ENCODE measurements at places on chromosomes 2 and 18.
A peak's percentile ranks its signal among the peaks of the same experiment; 100 is the strongest.

GRCh38 chr18:60809937-60810336, 437.4 kb upstream of the MC4R start:
- no peak for DNase-seq

DNA sequence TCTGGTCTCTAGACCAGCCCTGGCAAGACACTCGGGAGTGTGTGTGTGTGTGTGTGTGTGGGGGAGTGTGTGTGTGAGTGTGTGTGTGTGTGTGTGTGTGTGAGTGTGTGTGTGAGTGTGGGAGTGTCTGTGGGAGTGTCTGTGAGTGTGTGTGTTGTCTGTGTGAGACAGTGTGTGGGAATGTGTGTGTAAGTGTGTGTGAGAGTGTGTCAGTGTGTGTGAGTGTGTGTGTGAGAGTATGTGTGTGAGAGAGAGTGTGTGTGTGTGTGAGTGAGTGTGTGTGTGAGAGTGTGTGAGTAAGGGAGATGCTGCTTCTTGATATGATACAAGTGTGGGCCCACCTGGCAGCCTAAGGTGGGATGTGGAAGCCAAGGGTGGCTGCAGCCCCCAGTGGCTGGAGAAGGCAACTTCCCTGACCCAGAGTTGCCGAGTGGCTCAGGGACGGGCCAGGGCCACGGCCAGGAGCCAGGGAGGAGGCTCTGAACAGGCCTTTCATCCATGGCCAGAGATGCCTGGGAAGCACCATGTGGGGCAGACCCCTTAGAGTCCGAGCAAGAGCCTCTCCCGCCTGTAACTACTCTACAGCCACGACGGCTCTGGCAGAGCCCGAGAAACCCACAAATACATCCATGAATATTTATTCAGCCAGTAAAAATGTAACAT, 159.3 kb upstream of the MYCN start:
- no peak for DNase-seq

- DNase-seq: no peak
These were observed 7.0 kb downstream of the TNS1 start for GRCh38 chr2:217995731-217996231.

GRCh38 chr2:238558456-238559099, 131.9 kb downstream of the ASB1 start:
- DNase-seq: no peak

DNA sequence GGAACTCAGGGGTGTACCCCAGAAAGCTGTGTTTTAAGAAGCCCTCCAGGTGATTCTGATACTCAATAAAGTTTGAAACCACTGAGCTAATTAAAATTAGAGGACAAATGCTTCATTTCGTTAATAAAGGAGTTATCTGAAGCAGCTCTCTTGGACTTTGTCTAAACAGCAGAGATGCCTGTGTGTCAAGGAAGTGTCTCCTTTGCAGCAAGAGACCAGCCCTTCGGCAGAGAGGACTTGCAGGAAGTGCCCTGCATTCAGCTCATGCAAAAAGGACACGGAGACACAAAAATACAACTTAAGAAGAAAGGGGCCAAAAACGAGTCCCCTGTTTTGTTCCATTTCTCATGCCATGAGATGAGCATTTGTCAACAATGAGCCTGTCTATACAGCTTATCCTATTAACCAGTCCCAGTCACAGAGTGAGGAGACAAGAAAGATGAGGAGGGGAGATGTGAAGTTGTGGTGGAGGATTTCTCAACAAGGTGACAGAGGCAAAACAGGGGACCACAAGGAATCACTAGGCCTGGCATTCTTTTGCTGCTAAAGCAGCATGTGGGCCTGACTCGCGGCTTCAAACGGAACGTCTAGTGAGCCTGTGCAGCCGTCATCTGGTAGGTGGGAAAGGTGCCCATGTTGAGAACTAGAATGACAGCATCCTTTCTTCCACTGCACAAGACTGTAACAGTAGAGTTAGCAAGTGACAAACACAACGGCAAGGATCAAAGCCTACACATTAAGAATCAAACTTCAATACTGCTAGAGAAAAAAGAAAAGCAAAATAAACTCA, 152.3 kb downstream of the ANTXR1 start:
- no peak for DNase-seq

DNA sequence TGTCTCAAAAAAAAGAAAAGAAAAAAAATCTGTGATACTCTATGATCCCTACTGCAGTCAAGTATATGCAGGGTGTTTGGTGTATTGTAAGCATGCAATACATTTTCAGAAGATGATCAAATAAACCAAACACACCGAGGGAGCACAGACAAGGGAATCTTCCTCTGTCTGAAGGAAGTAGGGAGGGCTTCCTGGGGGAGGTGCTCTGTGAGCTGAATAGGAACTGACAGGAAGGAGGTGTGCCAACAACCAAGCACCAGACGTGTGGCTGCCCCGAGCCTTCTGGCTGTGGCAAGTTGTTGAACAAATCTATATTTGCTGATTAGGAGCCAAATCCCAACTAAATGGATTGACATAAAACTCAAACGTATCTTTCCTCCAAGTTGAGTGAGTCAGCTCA, 14.6 kb downstream of the THNSL2 start:
- no peak for DNase-seq

DNA sequence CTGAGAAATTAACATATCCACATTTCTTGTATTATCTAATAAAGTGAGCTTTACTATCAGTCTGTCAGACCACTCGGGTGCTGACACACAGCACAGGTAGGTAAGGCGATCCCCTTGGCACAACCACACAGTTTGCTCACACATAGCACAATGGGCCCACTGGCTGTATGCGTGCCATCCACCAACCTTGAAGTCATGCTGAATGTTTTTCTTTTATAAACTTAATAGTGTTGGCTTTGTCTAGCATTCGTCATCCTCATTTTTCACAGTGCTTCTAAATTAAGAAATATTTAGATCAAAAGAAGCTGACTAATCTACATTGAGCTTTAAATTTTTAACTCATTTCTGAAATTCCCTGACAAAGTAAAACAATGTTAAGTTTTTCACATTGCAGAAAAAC, 50.0 kb upstream of the PAPOLG start:
- no peak for DNase-seq

- no peak for DNase-seq
These were observed 64.2 kb downstream of the VRK2 start for GRCh38 chr2:58110765-58111164.

- no peak for DNase-seq
These were observed 377.2 kb downstream of the LRATD1 start for GRCh38 chr2:15009681-15010080.

GRCh38 chr18:58534535-58535301, 94.2 kb downstream of the ALPK2 start:
- DNase-seq: no peak

DNA sequence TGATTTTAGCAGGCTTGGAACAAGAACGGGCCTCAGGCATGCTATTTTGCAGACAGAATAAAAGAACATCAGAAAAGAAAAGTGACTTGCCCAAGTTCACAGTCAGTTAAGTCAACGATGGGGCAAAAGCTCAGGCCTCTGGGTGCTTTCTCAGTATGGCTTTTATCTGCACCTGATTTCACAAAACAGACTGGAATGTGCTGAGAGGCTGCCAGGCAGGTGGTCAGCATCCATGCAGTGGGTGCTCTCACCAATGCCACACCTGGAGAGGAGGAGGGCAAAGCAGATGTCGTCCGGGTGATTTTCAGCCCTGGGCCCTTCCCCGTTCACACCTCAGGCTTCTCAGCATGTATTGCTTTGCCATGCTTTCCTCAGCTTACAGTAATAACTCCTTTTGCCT, 854.6 kb downstream of the RNF144A start:
- DNase-seq: no peak

DNA sequence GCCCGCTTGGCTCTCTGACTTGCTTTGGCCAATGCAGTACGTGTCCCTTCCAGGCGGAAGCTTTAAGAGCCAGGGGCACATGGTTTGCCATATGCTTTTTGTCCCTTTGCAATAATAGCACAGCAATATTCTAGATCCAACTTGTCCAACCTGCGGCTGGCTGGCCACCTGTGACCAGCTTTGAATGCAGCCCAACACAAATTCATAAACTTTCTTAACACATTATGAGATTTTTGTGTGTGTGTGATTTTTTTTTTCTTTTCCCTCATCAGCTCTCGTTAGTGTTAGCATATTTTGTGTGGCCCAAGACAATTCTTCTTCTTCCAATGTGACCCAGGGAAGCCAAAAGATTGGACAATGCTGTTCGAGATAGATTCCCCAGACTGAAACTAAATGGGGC, 119.3 kb upstream of the SIX3 start:
- DNase-seq: no peak

GRCh38 chr2:100981011-100981410, 21.1 kb upstream of the RPL31 start:
- no peak for DNase-seq

DNA sequence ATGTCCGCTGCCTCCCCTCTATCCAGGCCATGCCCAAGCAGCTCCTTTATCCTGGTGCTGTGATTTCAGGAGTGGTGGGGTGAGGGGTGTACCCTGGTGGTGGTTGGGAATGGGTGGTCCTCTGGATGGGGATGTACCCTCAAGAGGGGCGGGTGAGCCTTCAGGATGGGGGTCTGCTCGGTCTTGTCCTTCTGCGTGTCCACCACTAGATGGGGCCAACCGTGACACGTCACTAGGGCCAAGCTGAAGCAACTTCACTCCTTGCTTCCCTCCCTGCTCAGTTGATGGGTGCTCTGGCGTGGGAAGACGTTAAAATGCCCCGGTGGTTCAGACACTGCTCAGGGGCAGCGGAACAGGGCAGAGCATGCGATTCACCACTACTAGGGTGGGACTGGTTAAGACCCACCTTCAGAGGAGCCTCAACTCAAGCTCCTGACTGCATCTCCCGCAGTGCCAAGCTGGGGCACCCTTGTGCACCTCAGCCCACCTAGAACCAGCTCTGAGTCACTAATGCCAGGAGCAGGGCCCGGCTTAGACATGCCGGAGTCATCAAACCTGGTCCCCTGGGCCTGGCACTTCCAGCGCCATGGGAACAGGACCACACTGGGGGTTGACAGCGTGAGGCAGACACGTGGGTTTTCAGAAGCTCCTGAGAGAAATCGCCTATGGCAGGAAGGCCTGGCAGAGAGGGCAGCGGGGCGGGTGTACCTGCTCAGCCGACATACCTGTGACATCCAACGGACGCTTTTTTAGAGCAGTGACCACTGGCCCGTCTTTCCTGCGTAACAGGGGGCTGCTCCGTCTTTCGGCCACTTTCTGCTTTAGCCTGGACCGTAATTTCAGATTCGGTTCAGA, 256.7 kb downstream of the HDAC4 start:
- peak; percentile 49 for DNase-seq

DNA sequence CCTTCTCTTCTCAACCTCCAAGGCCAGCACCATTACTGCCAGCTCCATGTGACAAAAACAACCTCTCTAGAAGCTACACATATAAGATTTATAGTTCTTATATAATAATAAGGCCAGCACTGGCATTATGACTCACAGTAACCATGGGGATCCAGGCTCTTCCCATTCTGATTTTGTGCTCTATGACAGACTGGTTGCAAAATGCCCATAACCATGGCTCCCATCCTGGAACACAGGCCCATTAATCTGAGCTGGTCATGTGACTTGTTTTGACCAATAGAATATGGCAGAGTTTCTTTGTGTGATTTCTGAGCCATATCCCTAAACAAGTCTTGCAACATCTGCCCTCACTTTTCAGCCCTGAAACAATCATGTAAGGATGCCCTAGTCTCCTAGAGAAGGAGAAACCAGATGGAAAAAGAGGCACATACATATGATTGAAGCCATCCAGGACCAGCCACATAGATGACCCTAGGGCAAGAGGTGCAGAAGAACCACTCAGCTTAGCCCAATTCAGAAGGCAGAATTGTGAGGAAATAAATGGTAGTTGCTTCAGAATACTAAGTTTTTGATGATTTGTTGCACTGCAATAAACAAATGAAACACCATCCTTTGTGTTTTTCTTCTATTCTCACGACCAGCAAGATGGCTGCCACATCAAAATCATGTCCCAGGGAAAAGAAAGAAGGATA, 173.9 kb downstream of the SUCLG1 start:
- no peak for DNase-seq

- peak; percentile 54 for DNase-seq
These were observed 87.6 kb downstream of the ALPK2 start for GRCh38 chr18:58541146-58541788.

DNA sequence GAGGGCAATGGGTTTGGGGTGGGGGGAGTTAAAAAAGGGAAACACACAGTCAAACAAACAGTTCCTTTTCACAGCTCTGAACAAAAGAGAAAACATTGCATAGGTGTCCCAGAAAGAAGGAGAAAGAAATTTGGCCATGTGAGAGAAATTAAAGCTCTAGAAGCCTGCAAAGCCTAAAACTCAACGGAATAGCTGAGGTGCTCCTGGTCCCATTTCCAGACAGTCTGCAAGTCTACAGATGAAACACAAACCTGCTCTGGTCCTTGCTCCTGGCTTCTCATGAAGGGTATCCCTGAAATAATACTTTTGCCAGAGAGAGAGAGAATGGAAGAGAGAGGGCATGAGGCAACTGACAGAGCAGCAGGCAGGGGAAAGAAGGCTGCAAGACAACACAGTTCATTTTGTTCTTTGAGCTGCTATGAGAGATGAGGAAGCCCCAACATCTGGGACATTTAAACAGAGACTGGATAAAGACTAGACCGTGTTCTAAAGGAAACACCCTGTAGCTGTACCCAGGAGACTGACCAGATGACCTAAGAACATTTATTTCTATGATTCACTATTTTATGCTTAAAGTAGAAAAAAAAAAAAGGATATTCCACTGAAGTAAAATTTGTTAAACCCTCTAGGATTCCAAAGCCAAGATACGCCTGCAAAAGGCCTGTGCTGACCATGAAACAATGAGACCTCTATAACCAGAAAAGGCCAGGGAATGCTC, 57.3 kb upstream of the CYP26B1 start:
- no peak for DNase-seq

DNA sequence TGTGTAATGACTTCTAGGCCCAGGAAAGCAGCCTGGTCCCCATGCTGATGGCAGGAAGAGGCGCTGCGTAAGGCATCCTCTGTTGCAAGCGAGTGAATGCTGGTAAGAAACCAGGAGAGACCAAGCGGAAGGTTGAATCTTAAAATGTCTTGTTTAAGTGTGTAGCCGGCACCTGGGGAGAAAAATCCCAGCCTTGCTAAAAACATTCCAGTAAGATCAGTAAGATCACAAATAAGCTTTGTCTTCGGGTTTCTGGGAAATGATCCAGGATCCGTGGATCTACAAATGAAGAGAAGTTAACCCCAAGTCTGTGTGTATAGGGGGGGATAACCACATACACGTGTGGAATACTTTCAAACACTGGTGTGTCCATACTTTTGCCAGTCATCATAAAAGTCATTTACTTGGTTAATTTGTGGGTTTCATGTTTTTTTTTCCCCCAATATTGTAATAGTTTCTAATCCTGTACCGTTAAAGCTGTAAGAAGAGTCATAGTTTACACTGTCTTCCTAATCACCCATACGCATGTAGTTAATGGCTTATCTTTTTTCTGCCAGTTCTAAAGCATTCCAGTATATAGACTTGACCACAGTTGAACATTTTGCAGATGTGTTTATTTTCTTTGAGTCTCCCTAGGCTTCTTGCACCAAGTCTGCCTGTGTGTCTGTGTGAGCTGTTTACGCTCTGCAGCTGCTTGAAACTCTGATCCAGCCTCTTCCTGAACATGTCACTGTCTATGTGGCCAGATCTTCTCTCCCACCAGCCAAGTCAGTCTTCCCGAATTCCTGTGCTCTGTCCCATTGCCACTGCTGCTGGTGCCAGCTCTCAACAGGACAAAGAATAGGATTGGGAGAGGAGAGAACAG, 135.9 kb upstream of the ARL4C start:
- DNase-seq: no peak

- peak; percentile 64 for DNase-seq
These were observed 276.1 kb upstream of the NCKAP5 start for GRCh38 chr2:133844214-133844892.
